Cerebellar nuclear complex (tissue), 1 donor: ENCODE measurements at places on chromosomes 16 and 17.

DNA sequence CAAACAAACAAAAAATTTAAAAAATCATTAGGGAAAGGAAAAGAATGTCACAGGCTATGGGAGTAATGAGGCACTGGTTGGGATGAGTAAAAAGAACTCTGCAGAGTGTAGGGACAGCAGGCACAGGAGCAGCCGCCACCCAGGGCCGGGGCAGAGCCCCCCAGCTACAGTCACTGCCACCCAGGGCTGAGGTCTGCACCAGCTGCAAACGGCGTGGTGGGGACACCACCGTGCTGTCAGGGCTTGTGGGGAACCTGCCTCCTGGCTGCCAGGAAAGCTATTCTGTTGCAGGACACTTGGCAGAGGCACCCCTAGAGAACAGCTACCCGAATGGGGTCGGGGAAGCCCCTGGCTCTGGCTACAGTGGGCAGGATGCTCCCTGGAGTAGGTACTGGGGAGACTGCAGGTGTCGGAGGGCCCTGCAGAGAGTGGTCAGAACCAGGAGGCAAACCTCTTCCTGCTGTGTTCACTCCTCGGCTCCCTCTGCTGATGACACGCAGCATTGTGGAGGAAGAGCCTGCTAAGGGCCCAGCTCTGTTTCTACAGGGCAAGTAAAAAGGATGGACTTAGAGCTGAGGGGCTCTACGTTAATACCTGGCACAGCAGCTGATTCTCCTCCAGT lies 32.3 kb upstream of the CAPN15 start:
- no peak for DNase-seq

DNA sequence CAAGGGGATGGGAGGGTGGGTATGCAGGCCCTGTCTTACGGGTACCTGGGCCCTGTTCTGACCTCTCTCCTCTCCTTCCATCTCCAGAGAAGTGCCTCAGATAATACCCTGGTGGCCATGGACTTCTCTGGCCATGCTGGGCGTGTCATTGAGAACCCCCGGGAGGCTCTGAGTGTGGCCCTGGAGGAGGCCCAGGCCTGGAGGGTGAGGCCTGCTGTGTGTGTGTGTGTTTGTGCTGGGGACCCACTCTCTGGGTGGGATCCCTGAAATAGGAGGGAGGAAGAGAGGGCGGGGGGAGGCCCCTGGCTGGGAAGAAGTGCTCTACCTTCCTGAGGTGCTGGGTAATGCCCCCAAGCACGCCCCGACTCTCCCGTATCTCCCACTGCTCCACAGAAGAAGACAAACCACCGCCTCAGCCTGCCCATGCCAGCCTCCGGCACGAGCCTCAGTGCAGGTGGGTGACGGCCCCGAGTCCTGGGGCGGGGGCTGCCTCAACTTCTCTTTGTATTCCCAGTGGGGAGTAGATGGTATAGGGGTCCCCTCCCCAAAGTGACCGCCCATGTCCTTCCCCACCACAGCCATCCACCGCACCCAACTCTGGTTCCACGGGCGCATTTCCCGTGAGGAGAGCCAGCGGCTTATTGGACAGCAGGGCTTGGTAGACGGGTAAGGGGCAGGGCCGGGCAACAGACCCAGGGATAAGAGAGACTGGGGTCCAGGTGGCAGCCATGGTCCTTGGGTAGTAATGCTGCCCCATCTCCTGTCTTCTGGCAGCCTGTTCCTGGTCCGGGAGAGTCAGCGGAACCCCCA lies 7.8 kb downstream of the GRB7 start:
- DNase-seq = no peak

GRCh38 chr17:704111-704864 lies 10.4 kb downstream of the VPS53 start:
- DNase-seq = no peak

DNA sequence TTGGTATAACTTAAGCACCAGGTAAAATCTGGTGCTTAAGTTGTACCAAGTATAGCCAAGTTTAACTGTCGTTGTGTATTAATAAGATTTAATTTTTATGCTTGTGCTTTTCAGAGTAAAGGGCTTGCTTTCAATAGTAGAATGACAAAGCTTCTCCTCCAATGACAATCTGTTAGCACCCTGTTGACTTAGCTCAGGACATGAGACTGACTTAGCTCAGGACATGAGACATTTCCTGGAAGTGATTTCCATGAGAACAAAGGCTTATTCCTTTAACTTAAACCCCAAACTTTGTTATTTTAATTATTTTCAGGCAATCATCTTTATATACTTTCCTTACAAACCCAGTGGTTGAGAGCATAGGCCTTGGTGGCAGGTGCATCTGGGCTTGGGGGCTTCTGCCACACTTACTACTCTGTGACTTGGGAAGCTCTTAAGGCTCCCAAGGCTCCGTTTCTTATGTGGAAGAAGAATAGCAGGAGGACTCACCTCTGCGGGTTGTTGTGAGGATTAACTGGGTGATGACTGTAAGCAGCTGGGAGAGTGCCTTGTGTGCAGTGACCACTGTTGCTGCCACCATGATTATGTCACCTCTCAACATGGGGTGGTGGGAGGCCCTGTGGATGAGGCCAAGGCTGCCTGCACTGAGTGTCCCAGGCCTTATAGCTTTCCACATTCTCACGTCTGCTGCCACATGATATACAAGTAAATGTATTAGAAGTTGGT lies 59.4 kb upstream of the CMIP start:
- DNase-seq = no peak

DNA sequence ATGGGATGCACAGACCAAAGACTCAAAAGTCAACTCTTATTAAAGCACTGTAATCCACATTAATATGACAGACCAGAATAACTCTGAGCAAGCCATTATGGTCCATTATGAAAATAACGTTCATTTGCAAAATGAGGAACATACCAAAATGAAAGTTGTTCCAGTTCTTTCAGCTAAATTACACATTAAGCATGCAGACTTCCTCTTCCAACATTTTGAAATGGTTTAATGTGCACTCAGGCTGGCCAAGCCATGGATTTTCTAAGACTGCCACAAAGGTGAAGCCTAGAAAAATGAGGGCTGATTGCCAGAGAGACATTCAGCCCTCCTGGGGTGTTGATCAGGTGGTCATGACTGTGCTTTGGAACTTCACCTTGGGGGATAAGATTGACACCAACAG lies 56.7 kb upstream of the NOG start:
- no peak for DNase-seq

DNA sequence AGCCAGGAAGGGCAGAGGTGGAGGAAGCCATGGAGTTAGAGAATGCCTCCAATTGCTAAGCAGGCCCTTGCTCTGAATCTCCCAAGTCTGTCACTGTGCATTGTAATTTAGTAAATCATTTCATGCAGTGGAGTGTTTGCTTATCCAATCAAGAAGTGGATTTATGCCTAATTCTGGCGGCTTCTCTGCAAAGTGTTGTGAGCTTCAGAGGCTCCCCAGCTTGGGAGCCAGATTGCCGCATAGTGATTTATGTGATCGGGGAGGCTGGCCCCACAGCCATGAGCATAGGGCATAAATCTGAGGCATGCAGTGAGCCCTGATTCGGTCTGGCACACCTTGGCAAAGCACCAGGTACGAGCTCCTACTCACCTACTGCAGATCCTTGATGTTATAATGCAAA lies 520.8 kb downstream of the HS3ST4 start:
- DNase-seq = no peak

DNA sequence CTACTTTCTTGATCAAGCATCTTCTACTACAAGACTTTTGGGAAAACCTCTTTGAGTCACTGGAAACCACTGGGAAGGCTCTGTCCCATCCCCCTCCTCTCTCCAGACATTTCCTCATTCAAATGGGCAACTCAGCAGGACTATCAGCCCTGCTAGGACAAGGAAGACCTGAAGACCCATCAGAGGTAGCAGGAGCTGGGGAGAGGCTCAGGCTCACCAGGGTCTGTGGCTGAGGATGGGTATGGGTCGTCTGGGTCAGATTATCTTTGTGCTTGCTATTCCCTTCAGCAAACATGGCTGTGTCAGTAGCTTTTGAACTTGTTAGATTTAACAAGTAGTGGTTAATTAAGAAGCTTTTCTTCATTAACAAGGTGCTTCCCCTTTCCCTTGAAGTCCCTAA lies 15.0 kb upstream of the NF1 start:
- DNase-seq = no peak

DNA sequence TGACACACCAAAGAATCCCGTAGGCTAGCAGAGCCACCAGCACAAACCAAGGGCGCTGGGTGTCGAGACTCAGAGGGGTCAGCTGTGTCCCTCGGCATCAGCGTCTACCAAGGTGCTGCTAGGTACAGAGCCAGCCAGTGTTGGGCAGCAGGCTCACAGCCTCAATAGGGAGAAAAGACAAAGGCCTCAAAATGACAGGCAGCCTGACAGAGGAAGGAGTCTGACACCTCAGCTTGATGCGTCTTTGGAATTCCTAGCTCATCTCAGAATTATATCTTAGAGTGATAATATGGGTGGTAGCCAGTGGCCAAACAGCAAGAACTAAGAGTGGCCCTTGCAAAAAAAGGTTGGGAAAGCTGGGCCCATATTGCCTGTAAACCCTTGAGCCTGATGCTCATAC lies 45.9 kb downstream of the HS3ST3B1 start:
- no peak for DNase-seq

DNA sequence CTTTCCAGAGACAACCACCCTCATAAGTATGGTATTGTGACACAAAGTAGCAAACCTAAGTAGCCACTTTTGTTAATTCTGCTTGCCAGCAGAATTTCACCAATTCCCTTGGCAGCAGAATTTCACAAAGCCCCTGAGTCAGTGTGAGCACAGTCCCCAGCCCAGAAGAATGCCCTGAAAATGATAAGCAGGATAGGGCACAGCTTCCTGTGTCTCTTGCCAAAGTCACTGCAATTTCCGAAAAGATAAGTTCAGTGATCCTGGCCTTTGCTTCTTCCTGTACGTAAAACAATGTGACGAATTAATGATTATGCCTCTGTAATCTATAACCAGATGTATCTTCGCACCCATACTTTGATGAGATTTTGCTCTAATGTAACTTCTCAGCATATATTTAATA lies 16.0 kb upstream of the WIPF2 start:
- no peak for DNase-seq

DNA sequence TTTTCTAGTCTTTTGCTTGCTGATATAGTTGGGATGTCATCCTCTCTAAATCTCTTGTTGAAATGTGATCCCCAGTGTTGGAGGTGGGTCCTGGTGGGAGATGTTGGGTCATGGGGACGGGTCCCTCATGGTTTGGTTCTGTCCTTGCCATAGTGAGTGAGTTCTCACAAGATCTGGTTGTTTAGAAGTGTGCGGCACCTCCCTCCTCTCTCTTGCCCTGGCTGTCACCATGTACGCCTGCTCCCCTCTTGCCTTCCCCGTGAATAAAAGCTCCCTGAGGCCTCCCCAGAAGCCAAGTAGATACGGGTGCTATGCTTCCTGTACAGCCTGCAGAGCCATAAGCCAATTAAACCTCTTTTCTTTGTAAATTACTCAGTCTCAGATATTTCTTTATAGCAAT lies 15.2 kb downstream of the IL4R start:
- no peak for DNase-seq

DNA sequence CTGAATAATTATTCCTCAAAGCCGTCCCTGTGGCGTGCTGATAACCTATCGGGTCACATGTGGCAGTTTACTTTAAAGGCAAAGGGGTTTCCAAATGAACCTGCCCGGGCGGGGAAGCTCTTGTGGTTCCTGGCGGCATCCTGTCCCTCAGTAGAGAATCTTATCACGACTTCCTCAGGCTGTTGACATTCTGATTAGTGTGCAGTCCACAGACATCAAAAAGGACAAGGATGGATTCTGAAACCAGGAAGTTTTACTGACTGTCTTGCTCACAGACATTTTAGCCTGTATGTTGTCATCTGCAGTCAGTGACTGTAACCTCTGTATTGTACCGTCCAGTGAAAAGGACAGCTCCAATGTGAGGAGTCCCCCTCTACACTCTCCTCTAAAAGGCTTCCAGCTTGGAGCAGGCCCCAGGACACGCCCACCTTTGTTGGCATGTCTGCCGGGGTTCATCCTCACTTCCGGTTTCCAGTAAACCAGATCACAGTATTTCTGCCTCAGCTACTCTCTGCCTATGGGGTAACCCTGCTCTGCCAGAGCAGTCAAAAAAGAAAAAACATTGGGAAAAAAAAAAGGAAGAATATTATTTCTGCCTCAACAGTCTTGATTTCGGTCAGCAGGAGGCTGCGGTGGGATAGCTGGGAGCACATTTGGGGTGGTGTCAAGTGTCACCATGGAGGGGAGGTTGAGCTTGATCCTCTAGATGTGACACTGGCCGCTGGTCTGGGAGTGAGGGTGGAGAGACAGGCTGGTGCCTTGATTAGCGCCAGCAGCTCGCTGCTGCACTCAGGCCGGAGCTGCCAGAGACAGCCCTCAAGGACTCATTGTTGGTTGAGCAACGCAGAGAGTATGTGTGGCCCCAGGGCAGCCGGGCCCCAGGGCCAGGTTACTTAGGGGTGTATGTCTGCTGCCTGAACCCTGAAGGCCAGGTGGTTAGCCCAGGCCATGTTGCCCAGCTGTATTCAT lies 89.0 kb upstream of the DNAH17 start:
- DNase-seq = no peak

DNA sequence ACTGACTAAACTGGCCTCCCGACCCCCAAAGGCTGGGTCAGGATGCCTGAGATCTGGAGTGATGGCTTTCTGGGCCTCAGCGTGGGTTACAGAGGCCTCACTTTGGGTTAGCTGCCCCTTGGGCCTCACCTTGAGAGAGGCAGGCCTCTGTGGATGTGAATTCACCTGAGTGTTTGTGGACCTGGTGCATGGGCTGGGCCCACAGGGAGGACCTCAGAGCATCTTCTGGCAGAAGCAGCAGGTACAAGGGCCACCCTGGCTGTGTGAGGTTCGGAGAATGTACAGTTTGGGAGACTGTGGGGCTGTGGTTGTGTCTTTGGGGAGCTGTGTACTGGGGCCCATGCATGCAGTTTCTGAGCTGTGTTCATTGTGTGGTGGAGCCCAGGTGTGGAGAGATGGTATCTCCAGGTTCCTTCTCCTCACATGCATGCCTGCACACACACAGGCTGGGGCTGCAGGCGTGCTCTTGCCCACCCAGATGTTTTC lies 18.3 kb downstream of the RARA start:
- DNase-seq = no peak

GRCh38 chr16:4075534-4075933 lies 40.7 kb downstream of the ADCY9 start:
- DNase-seq = no peak

- no peak for DNase-seq
Measured at GRCh38 chr17:28827672-28828071, 14.9 kb downstream of the FAM222B start.

DNA sequence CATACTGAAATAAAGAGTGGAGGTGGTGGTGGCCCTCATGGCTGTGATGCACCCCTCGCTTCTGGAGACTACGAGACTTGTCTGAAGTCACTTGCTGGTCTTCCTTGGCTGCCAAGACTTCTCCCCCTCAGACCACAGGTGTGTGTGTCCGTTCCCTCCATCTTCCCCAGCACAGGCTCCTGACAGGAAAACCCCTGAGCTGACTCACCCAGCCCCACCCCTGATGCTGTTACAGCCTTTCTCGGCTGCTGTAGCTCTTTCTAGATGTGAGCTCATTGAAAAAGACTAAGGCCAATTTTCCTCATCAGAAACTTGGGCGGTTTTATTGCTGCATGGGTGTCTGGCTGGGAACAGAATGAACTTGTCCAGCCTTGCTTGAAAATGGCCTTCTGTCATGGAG lies 296.9 kb downstream of the TMEM114 start:
- DNase-seq = no peak

GRCh38 chr17:58368860-58369213 lies 16.8 kb upstream of the SUPT4H1 start:
- DNase-seq = no peak

- no peak for DNase-seq
Measured at GRCh38 chr17:58187675-58188074, 4.9 kb upstream of the EPX start.

- no peak for DNase-seq
Measured at GRCh38 chr16:69823831-69824563, 61.9 kb downstream of the WWP2 start.
